ENCODE measurements at places on chromosomes 3 and 15.

DNA sequence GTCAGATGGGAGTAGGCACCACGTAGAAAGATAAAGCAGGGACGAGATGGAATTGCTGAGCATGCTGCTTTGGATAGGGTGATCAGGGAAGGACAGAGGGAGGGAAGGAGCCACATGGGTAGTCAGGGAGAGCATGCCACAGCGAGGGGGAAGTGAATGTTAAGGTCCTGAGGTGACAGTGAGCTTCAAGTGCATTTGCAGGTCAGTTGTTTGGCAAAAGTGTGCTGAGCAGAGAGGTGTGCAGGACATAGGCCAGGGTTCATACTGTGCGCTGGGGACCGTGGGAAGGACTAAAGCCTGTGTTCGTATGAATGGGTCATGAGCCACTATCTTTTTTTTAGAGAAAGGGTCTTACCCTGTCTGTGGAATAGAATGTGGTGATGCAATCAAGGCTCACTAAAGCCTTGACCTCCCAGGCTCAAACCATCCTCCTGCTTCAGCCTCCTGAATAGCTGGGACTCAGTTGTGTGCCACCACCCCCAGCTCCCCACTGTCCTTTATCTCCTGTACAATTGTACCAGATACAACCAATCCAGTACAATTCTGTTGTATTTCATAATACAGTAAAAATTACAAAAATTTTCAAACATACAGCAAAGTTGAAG, 107.5 kb downstream of the DNAJB8 start:
- DNase-seq, result no peak

DNA sequence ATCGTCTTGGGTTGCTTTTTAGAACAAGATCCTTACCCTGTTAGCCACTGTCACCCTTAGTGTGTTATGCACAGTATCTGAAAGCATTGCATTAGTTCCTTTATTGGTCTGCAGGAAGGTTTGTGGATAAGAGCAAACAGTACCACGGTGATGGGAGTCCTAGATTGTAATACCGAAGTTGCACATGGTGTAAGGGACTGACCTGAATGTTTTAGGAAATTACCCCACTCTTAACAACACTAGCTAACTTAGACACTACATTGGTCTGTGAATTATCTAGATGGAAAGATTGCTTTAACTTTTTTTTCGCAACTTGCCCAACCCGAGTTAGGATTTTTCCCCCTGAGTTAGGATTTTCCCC, 1.3 kb downstream of the STT3B start:
- DNase-seq, result no peak

DNA sequence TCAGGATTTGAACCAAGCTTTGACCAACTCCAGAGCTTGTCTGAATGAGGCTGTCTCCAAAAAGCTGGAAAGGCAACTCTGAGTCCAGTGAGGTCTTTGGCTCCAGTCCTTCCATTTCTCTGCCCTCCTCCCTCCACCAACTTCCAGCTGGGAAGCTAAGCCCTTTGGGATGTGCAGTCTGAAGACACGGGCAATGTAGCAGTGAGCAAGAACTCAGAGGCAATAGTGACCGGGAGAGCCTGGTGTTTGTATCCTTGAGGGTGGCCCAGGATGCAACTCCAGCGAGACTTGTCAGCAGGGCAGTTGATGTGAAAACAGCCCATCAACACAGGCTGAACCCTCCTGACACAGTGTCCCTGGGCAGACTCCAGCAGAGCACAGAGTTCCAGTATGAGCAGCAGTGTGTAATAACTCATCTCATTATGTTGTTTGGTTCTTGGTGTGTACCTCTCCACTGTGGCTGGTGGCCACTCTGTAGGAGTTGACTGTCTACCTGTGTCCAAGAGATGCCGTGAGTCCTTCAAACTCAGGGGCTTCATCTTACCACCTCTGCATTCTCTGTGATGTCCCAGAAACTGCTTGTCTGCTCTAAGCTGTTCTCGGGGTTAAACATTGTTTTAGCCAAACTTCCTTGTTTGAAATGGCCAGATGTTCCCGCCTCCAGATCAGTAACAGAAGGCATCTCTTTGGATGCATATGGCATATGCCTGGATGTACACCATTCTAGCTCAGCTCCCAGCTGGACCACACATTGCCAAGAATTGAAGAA, 6.6 kb downstream of the CDCP1 start:
- no peak for DNase-seq

DNA sequence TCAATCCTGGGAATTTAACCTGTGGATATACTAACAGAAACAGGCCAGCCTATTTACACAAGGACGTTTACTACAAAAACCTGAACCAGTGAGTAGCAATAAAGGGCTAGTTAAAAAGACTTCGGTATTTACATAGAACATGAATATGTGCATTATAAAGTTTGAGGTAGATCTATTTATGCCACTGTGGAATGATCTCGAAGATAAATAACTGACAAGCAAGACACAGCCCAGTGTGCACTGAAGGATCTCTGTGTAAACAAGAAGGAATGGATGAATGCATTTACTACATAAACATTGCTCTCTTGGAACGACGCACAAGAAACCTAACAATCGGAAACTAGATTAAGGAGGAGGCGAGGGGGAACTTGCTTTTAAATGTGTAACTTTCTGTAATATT, 132.0 kb upstream of the NSMCE3 start:
- no peak for DNase-seq

- DNase-seq, result no peak
Measured at GRCh38 chr3:37181756-37182155, 7.4 kb upstream of the LRRFIP2 start.
